Adrenal gland (tissue), 19 donors: ENCODE measurements at places on chromosomes 7 and 10. TPM values are rescaled to one million over a fixed set of nuclear protein-coding genes. Genes with fewer than 3 reads are reported as not detected.

DNA sequence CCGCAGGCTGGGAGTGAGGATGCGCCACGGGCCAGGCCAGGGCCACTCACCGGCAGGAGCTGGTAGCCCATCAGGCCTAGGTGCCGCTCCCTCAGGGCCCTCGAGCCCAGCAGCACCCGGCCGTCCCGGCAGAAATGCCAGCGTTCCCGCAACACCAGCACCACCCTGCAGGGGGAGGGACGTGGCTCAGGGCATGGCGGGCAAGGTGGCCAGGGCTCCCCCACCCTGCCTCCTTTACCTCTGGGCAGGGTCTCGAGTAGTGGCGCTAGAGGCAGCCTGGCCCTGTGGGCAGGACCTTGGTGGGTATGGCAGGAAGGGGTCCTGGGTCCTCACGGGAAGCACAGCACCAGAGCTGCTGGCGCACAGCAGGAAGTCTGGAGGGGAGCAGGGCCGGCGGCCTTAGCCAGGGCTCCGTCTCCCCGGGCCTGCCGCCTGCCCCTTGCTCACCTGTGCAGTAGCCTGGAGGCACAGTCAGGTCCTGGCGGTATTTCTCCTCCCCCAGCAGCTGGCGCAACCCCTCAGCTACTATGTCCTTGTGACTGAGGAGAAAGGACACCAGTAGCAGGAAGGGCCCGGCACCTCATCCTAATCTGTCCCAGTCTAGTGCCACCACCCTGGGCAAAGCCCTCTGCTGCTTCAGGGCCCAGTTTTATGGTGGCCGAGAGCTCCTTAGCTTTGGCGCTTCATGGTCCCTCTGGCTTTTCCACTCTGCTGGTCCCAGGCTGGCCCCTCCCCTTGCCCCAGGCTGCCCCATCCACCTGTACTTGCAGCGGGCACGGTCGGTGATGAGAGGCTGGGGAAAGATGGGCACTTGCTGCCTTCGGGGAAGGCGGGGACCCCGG lies 3.5 kb downstream of the FASTK start:
- peaks cover 39% of the 10 kb centered on the region for H3K4me1 ChIP-seq
- no peaks in the 10 kb centered on the region for H3K36me3 ChIP-seq
- H3K4me3 ChIP-seq, result no peak overlapping the region
- no peak overlapping the region for H3K27ac ChIP-seq

- no peak overlapping the region for H3K4me3 ChIP-seq
- no peaks in the 10 kb centered on the region for H3K4me1 ChIP-seq
- no peaks in the 10 kb centered on the region for H3K27me3 ChIP-seq
Observed at GRCh38 chr10:83961620-83962019, 177.7 kb upstream of the GHITM start.

GRCh38 chr7:113188396-113188795 lies 70.0 kb upstream of the SMIM30 start:
- H3K27me3 ChIP-seq, result no peaks in the 10 kb centered on the region
- H3K27ac ChIP-seq, result no peak overlapping the region
- no peak overlapping the region for H3K4me3 ChIP-seq
- H3K4me1 ChIP-seq, result no peaks in the 10 kb centered on the region

DNA sequence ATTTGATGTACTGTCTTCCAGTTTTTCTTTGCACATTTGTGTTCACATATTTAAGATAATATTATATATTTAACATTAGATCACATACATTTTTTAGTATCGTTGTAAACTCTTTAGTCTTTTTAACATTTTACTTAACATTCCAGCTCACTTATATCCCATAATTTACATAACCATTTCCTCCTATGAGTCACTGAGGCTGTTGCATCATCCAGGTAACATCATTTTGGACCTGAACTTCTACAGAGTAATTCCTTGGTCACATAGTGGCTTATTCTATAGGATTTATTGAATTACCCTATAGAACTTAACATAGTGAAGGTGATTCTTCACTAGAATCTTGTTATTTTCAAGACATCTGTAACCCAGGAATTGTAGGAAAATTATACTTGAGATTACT lies 194.4 kb downstream of the POU6F2 start:
- H3K4me1 ChIP-seq, result no peaks in the 10 kb centered on the region
- H3K4me3 ChIP-seq, result no peak overlapping the region
- H3K27me3 ChIP-seq, result no peaks in the 10 kb centered on the region
- H3K36me3 ChIP-seq, result no peaks in the 10 kb centered on the region

GRCh38 chr7:84231157-84231556 lies 36.6 kb upstream of the SEMA3A start:
- H3K27me3 ChIP-seq, result no peaks in the 10 kb centered on the region
- H3K36me3 ChIP-seq, result no peaks in the 10 kb centered on the region
- DNase-seq, result no peak
- H3K27ac ChIP-seq, result no peak overlapping the region

CLEC2L gene
- not detected for total RNA-seq

DPYSL4 gene
- 0.42 TPM for total RNA-seq

NUTM2A gene
- 2.6 TPM for total RNA-seq

GRCh38 chr10:112288486-112288885 lies 5.3 kb downstream of the TECTB start:
- H3K27me3 ChIP-seq, result no peaks in the 10 kb centered on the region
- DNase-seq, result no peak
- no peaks in the 10 kb centered on the region for H3K36me3 ChIP-seq
- no peak overlapping the region for H3K4me3 ChIP-seq

RAPGEF5 gene
- total RNA-seq, result 40.9 TPM

DNA sequence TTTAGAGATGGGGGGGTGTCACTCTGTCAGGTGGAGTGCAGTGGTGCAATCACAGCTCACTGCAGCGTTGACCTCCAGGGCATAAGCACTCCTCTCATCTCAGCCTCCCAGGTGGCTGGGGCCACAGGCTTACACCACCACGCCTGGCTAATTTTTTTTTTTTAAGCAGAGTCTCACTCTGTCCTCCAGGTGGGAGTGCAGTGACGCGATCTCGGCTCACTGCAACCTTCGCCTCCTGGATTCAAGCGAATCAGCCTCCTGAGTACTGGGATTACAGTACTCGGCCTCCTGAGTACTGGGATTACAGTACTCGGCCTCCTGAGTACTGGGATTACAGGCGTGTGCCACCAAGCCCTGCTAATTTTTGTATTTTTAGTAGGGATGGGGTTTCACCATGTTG lies 23.6 kb upstream of the PPIA start:
- no peaks in the 10 kb centered on the region for H3K36me3 ChIP-seq
- H3K4me3 ChIP-seq, result no peak overlapping the region
- H3K27ac ChIP-seq, result no peak overlapping the region
- DNase-seq, result no peak
- H3K4me1 ChIP-seq, result peaks cover 4% of the 10 kb centered on the region

GRCh38 chr10:88521791-88522190 lies 61.3 kb downstream of the RNLS start:
- H3K36me3 ChIP-seq, result no peaks in the 10 kb centered on the region
- DNase-seq, result no peak
- H3K4me1 ChIP-seq, result peaks cover 9% of the 10 kb centered on the region
- no peak overlapping the region for H3K4me3 ChIP-seq
- H3K27me3 ChIP-seq, result no peaks in the 10 kb centered on the region
- no peak overlapping the region for H3K27ac ChIP-seq
